ENCODE measurements at places on chromosomes 1 and 21.

- DNase-seq, result no peak
Observed at GRCh38 chr1:53525595-53525994, 66.4 kb downstream of the DMRTB1 start.

DNA sequence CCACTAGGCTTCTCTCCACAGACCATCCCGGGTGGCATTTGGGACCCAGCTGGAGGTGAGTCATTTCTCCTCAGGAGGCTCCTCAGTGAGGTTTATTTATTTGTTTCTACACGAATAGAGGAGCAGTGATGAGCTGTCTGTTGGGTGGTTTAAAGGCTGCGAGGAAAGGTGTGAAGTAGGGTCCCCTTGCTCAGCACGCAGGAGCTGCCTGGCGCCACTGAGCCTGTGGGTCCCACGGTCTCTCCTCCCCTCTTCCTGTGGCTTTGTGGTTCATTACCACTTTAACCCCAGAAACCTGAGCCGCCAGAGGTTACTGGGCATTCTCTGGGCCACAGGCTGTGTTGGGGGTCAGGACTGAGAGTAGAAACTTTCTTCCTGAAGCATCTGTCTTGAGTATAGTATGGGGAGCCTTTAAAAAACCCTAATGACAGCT is 39.9 kb downstream of the IL6R start:
- no peak for DNase-seq

- no peak for DNase-seq
Observed at GRCh38 chr1:84301785-84302385, 377 bp downstream of the SAMD13 start.

GRCh38 chr1:26378088-26378878 is 5.7 kb upstream of the ZNF683 start:
- no peak for DNase-seq

- no peak for DNase-seq
Observed at GRCh38 chr1:201429736-201430501, 8.4 kb upstream of the TNNI1 start.

GRCh38 chr1:45442272-45442671 is 48.7 kb downstream of the TESK2 start:
- no peak for DNase-seq

- DNase-seq, result no peak
Observed at GRCh38 chr1:59202455-59202854, 94.4 kb upstream of the FGGY start.

DNA sequence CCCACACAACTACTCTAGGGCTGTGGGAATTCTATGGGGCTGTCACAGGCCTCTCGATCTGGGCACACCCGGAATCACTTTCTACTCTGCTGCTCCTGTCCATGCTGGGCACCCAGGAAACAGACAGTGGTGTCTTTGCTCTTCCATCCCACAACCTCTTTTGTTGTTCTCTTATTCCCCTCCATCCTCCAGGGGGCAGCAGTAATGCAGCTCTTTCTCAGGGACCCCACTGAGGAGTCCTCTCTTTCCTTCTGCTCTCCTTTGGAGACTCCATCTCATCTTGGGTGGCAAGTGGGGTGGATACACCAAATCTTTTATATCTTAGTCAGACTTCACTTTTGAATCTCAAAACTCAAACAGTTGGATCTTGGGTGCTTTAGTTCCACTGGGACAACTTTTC is 206.3 kb downstream of the HS2ST1 start:
- no peak for DNase-seq

DNA sequence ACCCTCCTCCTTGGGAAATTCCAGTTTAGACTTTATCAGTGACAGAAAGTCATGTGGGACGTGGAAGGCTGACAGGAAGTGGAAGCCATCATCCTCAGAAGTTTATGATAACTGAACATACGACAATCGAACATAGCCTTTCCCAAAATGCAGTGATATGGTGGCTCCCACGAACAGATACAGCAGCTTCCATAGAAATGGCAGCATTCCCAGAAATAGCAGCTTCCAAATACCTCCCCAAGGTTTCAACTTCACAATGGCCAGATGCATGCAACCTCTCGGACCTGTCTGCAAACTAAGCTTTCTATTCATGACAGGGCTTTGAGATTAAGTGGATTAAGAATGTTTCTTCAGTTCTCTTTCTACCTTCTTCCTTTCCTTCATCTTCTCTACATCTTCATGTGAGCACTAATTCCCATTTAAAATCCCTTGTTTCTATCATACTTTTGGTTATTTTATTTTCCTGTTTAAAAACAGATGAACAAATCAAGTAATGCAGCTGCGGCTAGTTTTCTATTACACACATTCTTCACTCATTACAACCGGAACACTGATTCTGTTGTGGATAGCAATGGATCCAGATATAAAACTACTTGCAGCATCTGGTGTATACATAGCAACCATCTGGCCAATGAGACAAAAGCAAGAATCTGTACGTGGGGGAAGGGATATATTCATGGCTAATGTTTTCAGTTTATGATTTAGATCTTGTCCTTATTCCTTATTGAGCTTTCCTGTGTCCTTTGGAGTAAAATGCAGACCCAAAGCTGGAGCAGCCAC is 304.8 kb downstream of the BRINP3 start:
- no peak for DNase-seq

DNA sequence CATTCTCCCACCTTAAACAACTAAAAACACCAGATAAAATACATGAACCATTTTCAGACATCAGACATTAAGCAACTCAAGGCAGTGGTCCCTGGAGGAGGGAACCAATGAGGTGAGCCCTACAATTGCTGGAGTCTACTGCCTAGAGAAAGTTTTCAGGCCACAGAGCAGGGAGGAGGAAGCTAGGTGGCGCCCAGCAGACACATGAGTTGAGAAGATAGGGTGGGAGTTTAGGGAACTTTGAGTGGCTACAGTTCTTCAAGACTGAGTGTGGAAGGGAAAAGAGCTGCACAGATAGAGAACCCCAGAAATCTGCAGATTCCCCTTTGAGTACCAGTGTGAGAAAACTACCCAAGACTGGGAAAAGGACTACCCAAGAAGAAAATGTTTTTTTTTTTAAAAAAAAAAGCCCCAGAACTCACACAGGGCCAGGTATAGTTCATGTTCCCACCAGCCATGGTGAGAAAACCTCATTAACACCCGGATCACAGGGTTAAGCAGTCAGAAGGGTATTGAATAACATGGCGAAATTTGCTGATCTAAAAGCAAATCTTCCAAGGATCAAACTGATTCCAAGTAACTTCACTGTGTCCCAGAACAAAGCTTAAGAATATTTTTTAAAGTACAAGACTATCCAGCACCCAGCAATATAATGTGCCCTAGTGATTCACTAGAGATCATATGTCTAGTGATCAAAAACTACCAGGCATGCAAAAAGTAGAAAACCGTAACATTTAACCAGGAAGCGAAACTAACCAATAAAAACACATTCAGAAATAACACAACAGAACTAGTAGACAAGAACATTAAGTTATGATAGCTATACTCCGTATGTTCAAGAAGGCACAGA is 12.0 kb downstream of the ALDH9A1 start:
- DNase-seq, result no peak

DNA sequence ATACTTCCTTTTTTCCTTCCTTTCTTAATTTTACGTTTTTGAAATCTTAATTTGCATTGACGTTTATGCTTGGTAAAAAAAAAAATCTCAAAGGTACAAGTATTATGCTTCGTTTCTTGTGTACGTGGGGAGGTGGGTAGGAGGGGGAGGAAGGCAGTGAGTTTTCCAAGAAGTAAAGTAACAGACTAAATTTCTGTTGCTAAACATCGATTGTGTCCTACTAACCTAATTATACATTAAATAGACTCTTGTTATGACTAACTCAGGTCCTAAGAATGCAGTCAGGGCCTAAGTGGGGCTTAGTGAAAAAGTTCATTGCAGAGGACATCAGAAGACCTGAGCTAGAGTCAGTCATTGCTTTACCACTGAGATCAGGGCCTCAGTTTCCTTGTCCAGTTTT is 17.5 kb downstream of the NEK7 start:
- DNase-seq, result no peak

DNA sequence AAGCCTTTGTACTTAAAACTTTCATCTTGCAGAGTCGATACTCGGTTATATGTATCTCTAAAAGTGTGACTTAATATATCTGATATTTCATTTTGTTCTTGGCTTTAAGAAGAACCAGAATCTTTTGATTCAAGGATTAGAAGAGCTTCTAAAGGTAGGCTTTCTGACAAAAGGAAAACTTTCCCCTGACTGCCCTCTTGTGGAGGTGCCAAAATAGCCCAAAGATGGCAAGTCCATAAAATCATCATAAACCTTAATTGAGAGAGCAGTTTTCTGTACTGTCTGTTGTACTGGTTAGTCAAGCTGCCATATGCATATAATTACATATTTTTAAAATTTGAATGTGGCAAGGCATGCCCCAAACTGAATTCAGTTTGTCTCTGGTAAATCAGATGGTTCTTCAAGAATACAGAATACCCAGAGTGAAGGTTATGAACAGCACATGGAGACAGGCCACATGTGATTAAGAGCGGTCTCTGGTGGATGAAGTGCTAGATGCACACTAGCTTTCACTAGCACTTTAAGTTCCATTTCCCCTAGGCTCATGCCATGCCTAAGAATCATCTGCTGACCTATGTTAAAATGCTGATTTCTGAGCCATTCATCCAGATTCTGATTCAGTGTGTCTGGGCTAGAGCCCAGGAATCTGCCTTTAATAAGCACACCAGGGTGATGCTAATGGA is 27.7 kb upstream of the ELAVL4 start:
- DNase-seq, result peak; percentile 78

GRCh38 chr1:87790756-87791155 is 462.1 kb downstream of the LMO4 start:
- no peak for DNase-seq

DNA sequence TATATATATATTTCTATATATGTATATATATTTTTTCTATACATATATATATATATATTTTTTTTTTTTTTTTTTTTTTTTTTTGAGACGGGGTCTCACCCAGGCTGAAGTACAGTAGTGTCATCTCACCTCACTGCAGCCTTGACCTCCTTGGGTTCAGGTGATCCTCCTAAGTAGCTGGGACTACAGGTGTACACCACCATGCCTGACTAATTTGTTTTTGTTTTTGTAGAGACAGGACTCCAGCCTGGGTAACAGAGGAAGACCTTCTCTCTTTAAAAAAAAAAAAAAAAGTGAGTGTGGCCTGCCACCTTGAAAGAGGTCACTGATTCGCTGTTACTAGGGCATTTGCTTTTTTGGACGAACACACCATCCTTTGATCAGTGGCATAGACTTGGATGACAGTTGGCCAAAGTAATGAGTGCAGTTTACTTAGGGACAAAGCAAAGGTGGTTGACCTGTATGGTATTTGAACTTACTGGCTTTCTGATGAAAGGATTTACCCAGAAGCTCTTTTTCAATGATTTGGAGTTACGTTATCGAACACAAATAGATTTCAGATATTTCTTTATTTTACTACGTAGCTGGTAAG is 10.8 kb downstream of the SLC25A33 start:
- DNase-seq, result no peak

DNA sequence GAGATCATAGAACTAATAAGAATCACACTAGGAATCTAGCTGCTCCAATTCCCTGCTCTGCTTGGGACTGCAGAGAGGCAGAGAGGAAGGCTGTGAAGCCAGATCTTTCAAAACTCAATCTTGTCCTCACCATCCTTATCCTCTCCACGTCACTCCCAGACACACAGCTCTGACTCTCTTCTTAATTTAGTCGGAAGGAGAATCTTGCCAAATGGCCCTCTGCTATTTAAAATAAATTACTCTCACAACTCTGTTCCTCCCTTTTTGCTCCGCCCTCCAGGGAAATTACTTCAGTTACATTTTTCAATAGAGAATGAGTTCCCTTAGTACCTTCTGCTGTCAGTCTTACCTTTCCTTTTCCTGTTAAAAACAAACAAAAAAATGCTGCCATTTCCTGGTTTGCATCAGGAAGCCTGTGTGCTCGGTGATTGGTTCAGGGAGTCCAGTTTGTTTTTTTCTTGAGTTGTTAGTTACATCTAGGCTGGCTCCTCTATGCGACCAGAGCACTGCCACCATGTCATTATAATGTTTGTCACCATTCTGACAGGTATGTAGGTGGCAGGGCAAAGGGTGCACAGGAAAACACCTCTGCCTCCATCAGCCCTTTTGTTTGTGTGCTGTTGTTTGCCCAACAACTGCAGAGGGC is 80.1 kb downstream of the FCRL5 start:
- no peak for DNase-seq

DNA sequence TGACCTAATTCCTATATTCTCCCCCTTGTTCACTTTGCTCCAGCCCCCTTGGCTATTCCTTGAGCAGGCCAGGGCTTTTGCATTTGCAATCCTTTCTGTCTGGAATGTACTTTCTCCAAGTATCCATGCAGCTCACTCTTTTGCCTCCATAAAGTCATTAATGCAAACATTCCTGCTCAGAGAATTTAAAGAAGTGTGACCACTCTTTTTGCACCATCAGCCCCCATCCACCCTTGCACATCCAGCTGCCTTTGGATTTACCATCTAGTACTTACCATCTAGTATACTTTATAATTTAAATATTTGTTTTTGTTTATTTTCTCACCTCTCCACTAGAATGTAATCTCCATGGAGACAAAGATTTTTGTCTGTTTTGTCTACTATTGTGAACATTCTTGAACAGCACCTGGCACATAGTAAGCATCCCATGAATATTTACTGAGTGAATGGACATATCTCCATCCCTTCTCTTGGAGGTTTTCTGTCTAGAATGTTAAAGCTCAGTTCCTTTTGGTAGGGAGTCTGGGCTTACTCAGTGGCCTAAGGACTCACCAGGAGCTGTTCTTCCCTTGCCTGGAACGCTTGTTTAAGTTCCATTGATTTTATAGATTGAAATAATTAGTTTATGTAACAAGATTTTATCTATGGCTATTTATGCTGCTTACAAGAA is 22.6 kb downstream of the SLAMF6 start:
- DNase-seq, result no peak

GRCh38 chr1:227733751-227734545 is 1.2 kb downstream of the JMJD4 start:
- no peak for DNase-seq

DNA sequence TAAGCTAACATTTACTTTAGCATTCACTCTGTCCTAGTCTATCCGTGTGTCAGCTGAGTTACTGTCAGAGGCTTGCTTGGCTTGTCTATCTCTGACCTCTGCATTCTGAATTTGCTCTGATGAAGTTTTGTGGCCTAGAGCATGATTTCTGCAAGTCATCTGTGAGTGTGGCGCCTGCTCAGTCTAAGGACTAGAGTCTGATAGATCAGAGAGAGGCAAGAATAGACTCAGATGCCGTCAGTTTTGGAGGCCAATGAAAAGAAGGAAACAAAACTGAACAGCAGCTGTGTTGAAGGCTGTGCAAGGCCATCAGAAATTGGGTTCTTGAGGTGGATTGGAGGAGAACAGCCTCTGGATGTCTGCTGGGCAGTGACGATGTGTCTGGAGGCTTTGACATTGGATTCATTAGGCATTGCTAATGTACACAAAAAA is 573.1 kb downstream of the USP25 start:
- no peak for DNase-seq

GRCh38 chr1:42370876-42371549 is 9.6 kb upstream of the RIMKLA start:
- DNase-seq, result no peak

GRCh38 chr1:152107984-152108881 is 7.0 kb downstream of the TCHH start:
- peak; percentile 52 for DNase-seq

GRCh38 chr1:17994046-17994445 is 113.6 kb upstream of the IGSF21 start:
- no peak for DNase-seq

Data from SHP77 (cell line).